ENCODE measurements at places on chromosomes 4 and X.
A peak's percentile ranks its signal among the peaks of the same experiment; 100 is the strongest.

DNA sequence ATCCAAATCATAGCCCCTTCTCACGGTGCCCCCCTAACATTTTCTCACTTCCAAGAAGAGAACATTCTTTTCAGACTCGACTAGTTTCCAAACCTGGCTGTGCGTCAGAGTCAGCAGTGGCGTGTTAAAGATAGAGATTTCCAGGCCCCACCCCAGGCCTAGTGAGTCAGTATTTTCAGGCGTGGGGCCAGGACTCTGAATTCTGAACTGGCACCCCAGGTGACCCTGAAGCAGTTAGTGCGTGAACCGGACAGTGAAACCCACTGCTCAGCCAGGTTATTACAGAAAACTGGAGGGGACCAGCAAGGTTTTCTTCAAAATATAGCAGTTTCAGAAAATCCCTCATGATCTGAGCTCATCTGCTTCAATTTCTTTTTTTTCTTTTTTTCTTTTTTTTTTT, 35.0 kb upstream of the BCOR start:
- DNase-seq = no peak

DNA sequence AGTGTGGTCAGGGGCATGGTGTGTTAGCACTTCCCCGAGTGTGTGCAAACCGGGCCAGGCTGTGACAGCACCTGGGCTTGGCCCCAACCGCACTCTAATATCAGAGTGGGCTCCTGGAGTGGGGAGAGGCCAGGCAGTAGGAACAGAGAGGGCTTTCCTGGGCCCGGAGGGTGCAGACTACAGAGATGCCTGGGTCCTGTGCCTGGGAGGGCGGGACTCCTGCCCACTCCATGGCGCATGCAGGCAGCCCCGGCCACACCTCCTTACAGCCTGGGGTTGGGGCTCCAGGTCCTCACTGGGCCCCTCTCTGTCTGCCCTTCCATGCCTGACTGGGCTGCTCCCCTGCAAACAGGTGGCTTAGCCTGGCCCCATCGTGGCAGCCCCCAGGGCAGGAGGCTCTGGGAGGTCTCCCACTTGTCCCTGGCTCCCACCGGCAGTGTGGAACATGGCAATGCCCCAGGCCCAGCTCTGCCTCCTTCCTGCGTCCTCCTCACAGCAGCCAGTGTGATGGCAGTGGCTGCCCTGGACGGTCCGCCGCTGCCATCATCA, 60.4 kb downstream of the AGA start:
- DNase-seq = no peak

GRCh38 chr4:183831683-183832082, 73.4 kb upstream of the STOX2 start:
- no peak for DNase-seq

- DNase-seq = no peak
Observed at GRCh38 chrX:108464604-108465003, 25.0 kb downstream of the COL4A5 start.

- no peak for DNase-seq
Observed at GRCh38 chr4:140234697-140235060, 80.7 kb upstream of the MAML3 start.

DNA sequence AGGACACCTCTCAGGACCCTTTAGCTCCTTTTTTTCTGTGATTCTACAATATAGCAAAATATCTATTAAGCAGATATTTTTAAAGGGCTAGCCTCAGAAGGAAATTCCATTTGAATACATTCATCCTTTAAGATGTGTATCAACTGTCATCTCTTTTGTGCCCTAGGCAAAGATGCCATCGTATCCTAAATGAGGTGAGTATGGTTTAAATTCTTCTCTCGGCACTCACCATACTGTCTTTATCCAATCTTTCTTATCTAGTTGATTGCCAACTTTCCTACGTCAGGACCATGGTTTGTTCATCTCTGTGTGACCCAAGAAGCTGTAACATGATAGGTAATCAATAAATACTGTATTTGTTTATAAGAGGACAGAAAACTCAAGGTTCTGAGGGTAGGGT, 176.0 kb downstream of the LDB2 start:
- no peak for DNase-seq

DNA sequence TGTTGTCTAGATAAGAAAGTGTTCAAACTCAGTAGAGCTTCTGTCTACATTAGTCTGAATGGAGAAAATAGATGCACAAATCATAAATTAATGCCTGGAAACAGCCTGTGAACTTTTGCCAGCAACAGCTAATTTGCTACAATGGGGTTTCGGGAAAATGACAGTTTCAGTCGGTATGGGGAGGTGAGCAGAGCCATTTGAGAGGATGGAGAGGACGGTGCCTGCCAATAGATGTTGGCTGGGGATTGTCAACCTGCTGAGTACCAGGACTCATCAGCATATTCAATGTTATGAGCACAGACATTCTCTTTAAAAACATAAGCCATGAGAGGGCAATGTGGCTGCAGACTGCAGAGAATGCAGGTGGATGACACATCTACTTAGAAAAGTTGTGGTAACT, 230.3 kb upstream of the PCDH18 start:
- no peak for DNase-seq

DNA sequence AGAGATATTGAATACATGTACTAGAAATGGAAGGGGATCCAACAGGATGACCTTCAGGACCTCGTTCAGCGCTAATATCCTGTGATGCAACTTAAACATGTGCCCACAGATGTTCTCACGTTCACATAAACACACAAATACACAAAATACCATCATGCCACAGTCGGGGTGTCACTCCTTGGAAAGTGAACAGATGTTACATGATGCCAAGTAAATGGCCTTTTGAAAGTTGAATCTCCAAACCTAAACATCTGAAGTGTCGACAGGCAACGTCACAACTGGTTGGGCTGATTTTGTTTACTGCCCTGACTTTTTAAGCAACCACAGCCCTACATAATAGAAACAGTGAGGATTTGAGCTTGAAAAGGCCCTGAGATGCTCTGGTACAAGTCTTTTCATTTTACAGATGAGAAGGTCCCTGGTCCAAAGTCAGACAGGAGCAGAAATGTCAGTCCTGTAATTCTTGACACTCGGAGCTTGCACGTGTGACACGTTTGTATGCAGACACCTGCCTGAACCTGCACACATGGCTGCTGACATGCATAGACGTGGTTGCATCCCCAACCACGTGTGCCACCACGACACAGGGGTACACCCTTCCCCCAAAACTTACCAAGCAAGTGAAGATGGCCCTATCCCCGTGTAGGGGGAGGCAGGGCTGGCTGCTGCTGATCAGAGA, 23.5 kb upstream of the BCORL1 start:
- DNase-seq = no peak

GRCh38 chr4:91147067-91147466, 1019.9 kb downstream of the CCSER1 start:
- peak; percentile 9 for DNase-seq

- no peak for DNase-seq
Observed at GRCh38 chrX:1741816-1742394, 127.0 kb downstream of the ASMT start.

GRCh38 chr4:107603430-107603829, 116.6 kb downstream of the PAPSS1 start:
- no peak for DNase-seq

DNA sequence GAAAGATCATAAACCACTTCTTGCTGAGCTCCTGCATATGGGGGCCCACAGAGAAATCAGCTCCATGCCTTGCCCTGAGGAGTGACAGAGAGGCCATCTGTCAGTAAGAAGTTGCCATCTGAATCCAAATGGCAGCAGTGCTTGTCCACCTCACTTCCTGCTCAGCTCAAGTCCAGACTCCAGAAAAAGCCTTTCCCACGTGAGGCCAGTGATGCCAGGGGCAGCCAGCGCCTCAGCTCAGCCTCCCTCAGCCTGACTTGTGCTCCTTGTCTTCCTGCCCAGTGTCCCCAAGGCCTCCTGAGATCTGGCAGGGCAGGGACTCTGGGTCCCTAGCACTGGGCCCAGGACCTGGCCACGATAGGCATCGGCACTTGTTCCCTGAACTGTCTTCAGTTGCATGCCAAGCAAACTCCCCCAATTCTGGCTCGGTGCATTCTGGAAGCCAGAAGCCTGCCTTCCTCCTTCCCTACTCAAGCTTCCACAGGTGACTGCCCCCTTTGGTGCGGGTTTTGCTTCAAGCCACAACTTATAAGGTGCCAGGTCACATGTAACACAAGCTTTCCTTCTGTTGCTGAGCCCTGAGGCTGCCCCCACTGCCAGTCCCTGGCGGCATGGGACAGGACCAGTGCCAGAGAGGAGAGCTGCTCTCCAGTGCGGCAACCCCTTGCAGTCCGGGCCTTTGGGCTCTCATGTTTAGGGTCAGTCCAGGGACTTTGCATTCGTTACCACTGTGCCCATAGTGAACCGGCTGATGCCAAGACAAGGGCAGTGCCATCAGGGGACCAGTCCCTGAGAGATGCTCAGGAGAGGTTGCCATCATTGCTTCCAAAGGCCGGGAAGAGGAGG, 2.2 kb downstream of the ZNF185 start:
- no peak for DNase-seq

GRCh38 chr4:6372649-6373525, 99.5 kb downstream of the PPP2R2C start:
- peak; percentile 77 for DNase-seq

GRCh38 chr4:168361365-168362024, 42.9 kb upstream of the DDX60 start:
- DNase-seq = no peak

GRCh38 chr4:81380437-81380836, 91.3 kb downstream of the RASGEF1B start:
- DNase-seq = no peak

DNA sequence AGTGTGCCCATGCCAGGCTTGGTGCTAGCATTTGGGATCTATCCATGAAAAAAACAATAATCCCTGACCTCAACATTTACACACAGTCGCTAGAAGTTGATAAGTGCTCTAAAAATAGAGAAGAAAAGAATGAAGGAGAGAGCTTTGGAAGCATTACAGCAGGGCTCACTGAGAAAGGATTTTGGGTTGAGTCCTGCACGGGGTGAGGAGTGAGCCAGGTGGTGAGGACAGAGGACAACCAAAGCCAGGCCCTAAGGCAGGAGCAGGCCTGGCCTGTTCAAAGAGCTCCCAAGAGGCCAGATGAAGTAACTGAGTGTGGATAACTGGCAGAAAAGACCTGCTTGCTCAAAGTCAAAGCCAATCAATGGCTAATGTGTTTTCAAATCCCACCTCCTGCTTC, 20.7 kb upstream of the PROM1 start:
- DNase-seq = no peak

- no peak for DNase-seq
Observed at GRCh38 chrX:148878371-148878770, 378.0 kb downstream of the AFF2 start.

GRCh38 chrX:24718771-24719170, 25.1 kb downstream of the POLA1 start:
- no peak for DNase-seq

DNA sequence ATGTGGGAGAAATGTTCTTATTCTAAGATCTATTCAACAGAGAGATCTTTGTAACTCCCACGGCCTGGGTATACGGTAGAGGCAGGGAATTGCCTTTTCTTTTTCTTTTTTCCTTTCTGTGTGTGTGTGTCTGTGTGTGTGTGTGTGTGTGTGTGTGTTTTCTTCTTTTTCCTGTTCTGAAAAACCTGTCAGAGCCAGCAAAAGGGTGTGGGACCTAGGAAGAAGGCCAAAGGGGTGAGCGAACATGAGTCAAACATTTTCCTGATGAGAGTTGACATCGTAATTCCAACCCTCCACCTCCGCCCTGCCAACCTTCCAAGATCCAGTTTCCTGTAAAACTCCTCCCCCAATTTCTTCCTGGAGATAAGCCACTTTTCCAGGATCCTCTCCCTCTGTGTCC, 2.8 kb upstream of the CHIC2 start:
- DNase-seq = no peak

DNA sequence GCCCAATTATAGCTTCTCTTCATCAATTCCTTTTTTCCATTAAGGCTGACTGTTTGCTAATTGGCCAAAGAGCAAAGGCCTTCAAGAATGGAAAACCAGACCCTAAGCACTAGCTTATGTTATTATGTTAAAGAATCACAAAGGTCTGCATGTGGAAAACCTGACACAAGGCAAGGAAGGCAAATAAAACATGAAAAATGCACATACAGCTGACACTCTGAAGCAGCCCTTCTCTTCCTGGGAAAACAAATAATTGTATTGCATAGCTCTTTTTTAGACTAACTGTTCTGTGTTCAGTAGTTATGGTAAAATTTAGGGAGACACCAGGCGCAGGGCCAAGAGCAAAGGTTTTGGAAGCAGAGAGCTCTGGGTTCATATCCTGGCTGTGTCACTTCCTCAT, 223.1 kb downstream of the UNC5C start:
- DNase-seq = no peak

DNA sequence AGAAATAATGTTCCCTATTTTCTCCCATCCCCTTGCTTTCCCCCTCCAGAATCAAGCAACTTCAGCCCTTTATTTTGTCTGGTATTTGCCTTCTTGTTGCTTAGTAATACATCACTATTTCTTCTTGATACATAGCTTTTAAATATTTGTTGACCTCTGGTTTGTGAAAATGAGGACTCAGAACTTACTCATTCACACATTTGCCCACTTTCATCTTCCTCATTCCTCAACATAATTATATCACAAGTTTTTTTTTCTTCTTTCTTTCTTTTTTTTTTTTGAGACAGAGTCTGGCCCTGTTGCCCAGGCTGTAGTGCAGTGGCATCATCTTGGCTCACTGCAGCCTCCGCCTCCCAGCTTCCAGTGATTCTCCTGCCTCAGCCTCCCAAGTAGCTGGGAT, 28.9 kb upstream of the NDUFC1 start:
- no peak for DNase-seq

- no peak for DNase-seq
Observed at GRCh38 chrX:126718440-126718839, 101.1 kb upstream of the PRR32 start.

DNA sequence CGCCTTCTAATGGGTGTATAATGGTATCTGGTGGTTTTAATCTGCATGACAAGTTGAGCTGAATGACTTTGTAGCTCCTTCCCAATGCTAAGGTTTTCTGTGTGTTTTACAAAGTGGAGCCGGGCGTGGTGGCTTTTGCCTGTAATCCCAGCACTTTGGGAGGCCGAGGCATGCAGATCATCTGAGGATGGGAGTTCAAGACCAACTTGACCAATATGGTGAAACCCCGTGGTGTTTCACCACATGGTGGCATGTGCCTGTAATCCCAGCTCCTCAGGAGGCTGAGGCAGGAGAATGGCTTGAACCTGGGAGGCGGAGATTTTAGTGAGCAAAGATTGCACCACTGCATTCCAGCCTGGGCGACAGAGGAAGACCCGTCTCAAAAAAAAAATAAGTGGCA, 28.9 kb downstream of the ARFIP1 start:
- DNase-seq = no peak

DNA sequence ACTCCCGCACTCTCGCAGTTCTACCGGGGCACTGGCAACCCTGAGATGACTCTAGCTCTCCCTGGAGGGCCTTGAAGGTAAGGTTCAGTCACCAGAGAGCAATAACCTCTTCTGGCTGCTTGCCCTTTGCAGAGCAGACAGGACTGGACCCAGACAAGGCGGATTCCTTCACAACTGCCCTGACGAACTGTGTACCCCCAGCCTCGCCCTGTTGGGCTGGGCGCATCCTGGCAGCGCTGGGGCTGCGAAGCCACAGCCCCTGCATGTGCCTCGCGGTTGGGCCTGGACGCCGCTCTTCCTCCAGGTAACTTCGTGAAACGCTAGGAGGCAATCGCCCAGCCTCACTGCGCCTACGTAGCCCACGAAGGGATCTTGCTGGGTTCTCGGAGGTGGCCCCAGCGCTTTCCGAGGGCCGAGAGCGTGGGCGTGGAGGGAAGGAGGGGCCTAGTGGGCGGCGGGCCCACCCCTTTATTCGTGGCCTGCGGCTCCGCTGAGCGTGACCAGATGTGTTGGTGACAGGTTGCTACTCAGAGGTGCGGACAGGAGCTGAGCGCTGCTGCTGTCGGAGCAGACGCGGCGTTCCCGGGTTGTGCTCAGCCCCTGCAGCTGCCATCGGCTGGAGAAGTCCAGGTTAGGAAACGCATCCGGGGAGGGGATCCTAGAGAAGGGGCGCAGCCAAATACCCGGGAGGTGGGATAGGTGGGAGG, 1.9 kb upstream of the MAMLD1 start:
- no peak for DNase-seq

Data from D341Med (cell line).